ENCODE measurements at places on chromosomes 11 and 22. TPM values are rescaled to one million over a fixed set of nuclear protein-coding genes. Genes with fewer than 3 reads are reported as not detected.

GRCh38 chr11:294780-295179 lies 4.5 kb downstream of the IFITM5 start:
- DNase-seq, result no peak

GRCh38 chr11:114257621-114258558 lies 38.3 kb upstream of the NNMT start:
- peak; percentile 66 for DNase-seq

GRCh38 chr11:796565-797295 lies 1.4 kb downstream of the SLC25A22 start:
- no peak for DNase-seq

GRCh38 chr11:44307340-44308099 lies 2.4 kb downstream of the ALX4 start:
- DNase-seq, result no peak

DNA sequence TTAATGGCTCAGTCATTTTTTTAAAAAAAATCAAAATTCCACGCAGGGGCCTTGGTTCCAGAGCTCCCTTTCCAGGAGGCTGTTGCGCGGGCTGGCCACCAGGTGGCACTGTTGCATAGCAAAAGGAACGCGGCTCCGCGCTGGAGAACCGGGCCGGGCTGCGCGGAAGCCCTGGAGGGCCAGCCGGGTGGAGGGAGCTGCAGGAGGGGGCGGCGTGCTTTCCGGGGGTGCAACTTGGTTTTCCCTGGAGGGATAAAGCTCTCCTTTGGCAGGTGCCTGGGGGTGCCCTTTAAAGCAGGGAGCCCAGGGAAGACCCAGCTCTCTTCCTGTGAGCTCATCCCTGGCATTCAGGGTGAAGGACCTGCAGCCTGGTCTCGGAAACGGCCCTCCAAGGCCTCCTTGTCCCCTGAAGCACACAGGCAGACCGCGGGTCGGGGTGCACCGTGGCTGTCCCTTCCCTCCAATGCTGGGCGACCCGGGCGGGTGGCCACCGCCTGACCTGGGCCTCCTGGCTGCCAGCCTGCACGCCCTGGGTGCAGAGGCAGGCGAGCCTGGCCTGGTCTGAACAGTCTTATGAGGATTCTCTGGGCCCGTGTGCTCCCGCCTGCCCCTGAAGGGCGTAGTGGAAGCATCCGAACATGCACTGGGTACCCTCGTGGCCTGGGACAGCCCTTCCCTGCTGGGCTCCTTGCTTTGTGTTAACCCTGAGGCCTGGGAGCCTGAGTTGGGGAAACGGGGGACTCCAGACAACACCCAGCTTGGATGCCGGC lies 23.4 kb downstream of the KRTAP5-5 start:
- DNase-seq, result peak; percentile 81

FOLR2 gene
- total RNA-seq, result 143 TPM

CD3E gene
- 0.66 TPM for total RNA-seq

BMAL1 gene
- 42.0 TPM for total RNA-seq

MS4A3 gene
- total RNA-seq, result not detected

Data from breast epithelium (tissue), 4 donors.